ENCODE measurements at places on chromosomes 12 and 14. TPM values are rescaled to one million over a fixed set of nuclear protein-coding genes. Genes with fewer than 3 reads are reported as not detected.

- no peaks in the 10 kb centered on the region for H3K36me3 ChIP-seq
- no peak overlapping the region for H3K4me3 ChIP-seq
- peaks cover 11% of the 10 kb centered on the region for H3K27me3 ChIP-seq
- H3K4me1 ChIP-seq: peaks cover 54% of the 10 kb centered on the region
Observed at GRCh38 chr12:48973941-48974673, 2.6 kb upstream of the WNT10B start.

DNA sequence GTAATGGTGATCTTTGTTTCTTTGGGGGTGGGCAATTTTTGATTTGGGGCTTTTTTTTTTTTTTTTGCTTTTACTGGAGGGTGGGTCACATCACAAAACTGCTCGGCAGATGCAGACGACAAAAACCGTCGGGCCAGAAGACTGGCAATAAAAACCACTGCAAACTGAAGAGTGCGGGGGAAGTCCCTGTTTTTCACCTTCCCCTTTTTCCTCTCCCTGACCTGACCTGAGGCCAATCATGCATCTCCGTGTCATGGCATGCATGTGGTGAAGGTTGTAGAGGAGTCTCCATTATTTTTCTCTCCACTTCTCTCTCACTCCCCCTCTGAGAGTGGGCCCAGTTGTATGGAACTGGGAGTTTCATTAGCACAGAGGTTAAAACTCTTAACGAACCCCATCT, 57.5 kb downstream of the AP5M1 start:
- H3K27ac ChIP-seq: no peak overlapping the region
- no peaks in the 10 kb centered on the region for H3K4me1 ChIP-seq
- no peak overlapping the region for H3K4me3 ChIP-seq
- no peaks in the 10 kb centered on the region for H3K27me3 ChIP-seq

DNA sequence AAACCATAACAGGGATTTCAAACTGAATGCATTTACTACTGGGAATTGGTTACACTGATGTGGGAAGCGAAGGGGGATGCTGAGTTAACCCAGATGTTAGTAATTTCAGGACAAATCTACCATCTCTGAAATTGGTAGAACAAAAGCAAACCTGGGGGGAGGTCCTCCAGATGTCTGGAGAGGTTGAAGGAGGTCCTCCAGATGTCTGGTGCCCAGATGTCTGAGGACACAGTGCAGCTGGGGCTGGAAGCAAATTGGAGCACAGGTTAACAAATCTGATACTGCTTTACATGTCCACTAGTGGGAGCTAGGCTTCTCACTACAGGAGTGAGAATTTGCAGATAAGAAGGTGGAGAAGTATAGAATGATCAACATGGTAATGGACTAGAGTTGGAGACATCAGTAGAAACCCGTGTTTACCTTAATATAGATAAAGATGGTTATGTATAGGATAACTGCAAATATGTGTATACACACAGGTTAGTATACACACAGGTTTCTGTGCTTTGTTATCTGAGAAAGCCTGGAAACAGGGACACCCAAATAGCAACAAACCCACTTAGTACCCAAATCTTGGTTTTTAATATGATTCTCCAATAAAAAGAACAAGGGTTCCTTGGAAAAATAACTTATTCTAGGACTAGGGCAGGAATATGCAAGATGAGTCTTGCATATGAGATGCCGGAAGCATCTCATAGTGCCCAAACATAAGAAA, 162.5 kb downstream of the C12orf50 start:
- no peaks in the 10 kb centered on the region for H3K4me1 ChIP-seq
- no peaks in the 10 kb centered on the region for H3K36me3 ChIP-seq
- DNase-seq: no peak
- H3K4me3 ChIP-seq: no peak overlapping the region

- DNase-seq: no peak
- no peak overlapping the region for H3K27ac ChIP-seq
- H3K36me3 ChIP-seq: no peaks in the 10 kb centered on the region
- no peak overlapping the region for H3K4me3 ChIP-seq
- no peaks in the 10 kb centered on the region for H3K4me1 ChIP-seq
Observed at GRCh38 chr12:22978962-22979361, 354.0 kb downstream of the ETNK1 start.

DNA sequence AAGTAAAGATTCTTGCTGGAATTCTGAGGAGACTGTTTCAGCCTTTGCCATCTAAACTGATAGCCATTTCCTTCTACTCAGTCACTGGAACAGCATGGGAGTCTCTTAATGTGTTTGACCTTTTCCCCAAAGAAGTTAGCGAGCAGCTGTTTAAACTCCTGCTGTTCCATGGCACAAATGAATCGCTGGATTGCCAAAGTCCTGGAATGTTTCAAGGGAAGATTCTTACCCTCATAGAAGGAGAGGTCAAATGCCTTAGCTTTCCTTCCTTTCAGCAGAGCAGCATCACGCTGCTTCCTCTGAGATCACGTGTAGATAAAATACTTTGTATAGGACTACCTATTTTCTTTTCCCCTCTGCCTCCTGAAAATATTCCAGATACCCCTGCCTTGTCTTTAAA, 10.5 kb upstream of the NR2C1 start:
- DNase-seq: no peak
- no peaks in the 10 kb centered on the region for H3K27me3 ChIP-seq
- no peak overlapping the region for H3K4me3 ChIP-seq
- H3K36me3 ChIP-seq: peaks cover 2% of the 10 kb centered on the region
- peaks cover 21% of the 10 kb centered on the region for H3K4me1 ChIP-seq

- peak overlapping the region; percentile 87 for H3K4me3 ChIP-seq
- H3K4me1 ChIP-seq: peaks cover 37% of the 10 kb centered on the region
- peak overlapping the region; percentile 89 for H3K27ac ChIP-seq
- H3K27me3 ChIP-seq: no peaks in the 10 kb centered on the region
- no peak for DNase-seq
Observed at GRCh38 chr12:122023339-122024131, 1.9 kb downstream of the BCL7A start.

DNA sequence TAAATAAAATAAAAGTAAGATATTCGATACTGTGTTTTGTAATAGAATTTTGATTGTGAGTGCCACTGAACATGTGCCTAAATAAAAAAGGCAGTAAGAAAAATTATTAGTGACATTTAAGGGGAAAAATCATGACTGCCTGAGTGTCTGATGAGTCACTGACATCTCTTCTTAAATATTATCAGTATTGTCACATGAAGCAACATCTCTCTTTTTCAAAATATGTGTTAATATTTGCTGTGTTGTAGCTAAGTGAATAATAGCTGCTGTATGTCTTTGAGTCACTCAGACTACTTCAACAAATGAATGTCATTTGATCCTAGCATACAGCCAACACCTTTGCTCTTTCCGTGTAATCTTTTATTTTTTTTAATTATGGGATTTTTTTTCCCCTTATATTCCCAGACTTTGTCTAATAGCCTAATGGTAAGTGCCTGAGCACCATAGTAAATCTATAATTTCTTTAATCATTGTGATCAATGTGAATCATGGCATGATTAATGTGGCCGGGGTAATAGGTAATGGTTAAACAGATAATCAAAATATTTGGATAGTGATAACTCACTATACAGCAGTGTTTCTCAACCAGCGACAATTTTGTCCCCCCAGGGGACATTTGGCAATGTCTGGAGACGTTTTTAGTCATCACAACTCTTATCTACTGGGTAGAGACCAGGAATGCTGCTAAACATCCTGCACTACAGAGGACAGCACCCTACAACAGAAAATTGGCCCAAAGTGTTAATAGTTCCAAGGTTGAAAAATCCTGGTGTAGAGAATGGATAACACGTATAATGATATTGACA, 11.7 kb upstream of the OTX2 start:
- DNase-seq: no peak
- H3K4me3 ChIP-seq: no peak overlapping the region
- H3K27ac ChIP-seq: no peak overlapping the region

- peak; percentile 82 for DNase-seq
- H3K27me3 ChIP-seq: no peaks in the 10 kb centered on the region
- H3K4me3 ChIP-seq: no peak overlapping the region
- no peaks in the 10 kb centered on the region for H3K36me3 ChIP-seq
- no peak overlapping the region for H3K27ac ChIP-seq
Observed at GRCh38 chr12:55693323-55694187, 14.1 kb downstream of the ITGA7 start.

GRCh38 chr14:48914921-48915320, 671.3 kb downstream of the RPS29 start:
- no peak overlapping the region for H3K4me3 ChIP-seq
- no peaks in the 10 kb centered on the region for H3K4me1 ChIP-seq
- no peak overlapping the region for H3K27ac ChIP-seq
- no peaks in the 10 kb centered on the region for H3K27me3 ChIP-seq

GRCh38 chr12:89058402-89058801, 293.9 kb downstream of the DUSP6 start:
- H3K4me3 ChIP-seq: no peak overlapping the region
- H3K4me1 ChIP-seq: no peaks in the 10 kb centered on the region
- H3K27ac ChIP-seq: no peak overlapping the region
- H3K27me3 ChIP-seq: no peaks in the 10 kb centered on the region

DNA sequence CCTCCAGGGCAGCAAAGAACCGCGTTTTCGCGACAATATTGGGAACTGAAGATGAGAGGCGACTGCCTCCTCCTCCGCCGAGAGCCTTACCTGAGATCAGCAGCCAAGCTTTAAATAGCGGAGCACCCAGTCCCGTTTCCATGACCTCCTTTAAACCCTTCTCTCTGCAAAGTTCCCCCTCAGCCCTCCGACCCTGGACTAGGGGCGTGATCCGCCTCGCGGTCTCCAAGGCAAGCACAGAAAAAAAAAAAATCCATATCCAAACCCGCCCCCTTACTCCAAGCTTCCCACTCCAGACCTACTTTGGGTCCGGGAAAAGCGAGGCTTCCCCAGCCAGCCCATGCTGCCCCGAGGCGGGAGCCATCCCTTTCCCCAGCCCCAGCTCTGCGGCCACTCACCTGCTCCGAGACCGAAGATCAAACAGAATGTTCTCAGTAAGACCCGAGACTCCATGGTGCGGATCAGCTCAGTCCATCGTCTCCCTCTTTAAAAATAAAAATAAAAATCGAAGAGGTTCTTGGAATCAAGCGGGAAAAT, 630 bp downstream of the NELL2 start:
- H3K27ac ChIP-seq: no peak overlapping the region
- H3K4me1 ChIP-seq: peaks cover 22% of the 10 kb centered on the region
- no peaks in the 10 kb centered on the region for H3K36me3 ChIP-seq
- no peak for DNase-seq

- no peaks in the 10 kb centered on the region for H3K36me3 ChIP-seq
- H3K4me3 ChIP-seq: no peak overlapping the region
- H3K4me1 ChIP-seq: no peaks in the 10 kb centered on the region
- DNase-seq: no peak
- no peak overlapping the region for H3K27ac ChIP-seq
Observed at GRCh38 chr14:79186523-79186922, 1016.4 kb downstream of the NRXN3 start.

- no peak overlapping the region for H3K4me3 ChIP-seq
- no peaks in the 10 kb centered on the region for H3K36me3 ChIP-seq
- H3K4me1 ChIP-seq: no peaks in the 10 kb centered on the region
- no peaks in the 10 kb centered on the region for H3K27me3 ChIP-seq
- H3K27ac ChIP-seq: no peak overlapping the region
Observed at GRCh38 chr12:16504200-16504599, 101.8 kb downstream of the LMO3 start.

GRCh38 chr14:61034416-61035120, 53.5 kb downstream of the SLC38A6 start:
- no peak overlapping the region for H3K4me3 ChIP-seq
- no peak for DNase-seq
- H3K27ac ChIP-seq: no peak overlapping the region

DNA sequence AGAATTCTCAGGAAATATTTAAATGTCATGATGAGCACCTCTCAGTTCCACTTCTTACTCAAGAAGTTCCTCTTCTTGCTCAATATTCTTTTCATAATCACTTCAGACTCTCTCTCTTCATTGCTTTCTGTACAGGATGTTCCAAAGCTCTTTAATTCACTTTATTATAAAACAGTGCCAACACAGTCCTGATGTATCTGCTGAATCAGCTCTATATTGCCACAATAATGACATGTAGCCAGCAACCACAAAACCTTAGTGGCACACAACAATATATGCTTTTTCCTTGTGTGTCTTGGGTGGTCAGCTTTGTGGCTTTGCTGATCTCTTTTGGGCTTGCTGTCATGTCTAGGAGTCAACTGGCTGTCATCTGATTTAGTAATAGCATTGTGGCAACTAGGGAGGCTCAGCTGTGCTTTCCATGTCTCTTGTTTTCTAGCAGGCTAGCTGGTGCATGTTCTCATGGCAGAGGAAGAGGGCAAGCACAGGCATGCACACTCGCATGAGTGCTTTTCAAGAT, 52.8 kb upstream of the SLC2A13 start:
- DNase-seq: no peak
- no peaks in the 10 kb centered on the region for H3K4me1 ChIP-seq
- H3K4me3 ChIP-seq: no peak overlapping the region
- H3K27ac ChIP-seq: peak overlapping the region; percentile 47

- DNase-seq: peak; percentile 72
- H3K4me1 ChIP-seq: peaks cover 11% of the 10 kb centered on the region
- H3K36me3 ChIP-seq: no peaks in the 10 kb centered on the region
- H3K4me3 ChIP-seq: no peak overlapping the region
- no peak overlapping the region for H3K27ac ChIP-seq
- no peaks in the 10 kb centered on the region for H3K27me3 ChIP-seq
Observed at GRCh38 chr12:56995201-56995929, 11.0 kb downstream of the ZBTB39 start.

GRCh38 chr12:31869972-31870371, 89.2 kb upstream of the RESF1 start:
- H3K27me3 ChIP-seq: no peaks in the 10 kb centered on the region
- no peak for DNase-seq
- no peak overlapping the region for H3K4me3 ChIP-seq
- no peaks in the 10 kb centered on the region for H3K36me3 ChIP-seq
- H3K27ac ChIP-seq: no peak overlapping the region

- H3K4me3 ChIP-seq: no peak overlapping the region
- no peaks in the 10 kb centered on the region for H3K27me3 ChIP-seq
- peak overlapping the region; percentile 39 for H3K27ac ChIP-seq
Observed at GRCh38 chr12:597926-598568, 65.2 kb downstream of the NINJ2 start.

- H3K4me3 ChIP-seq: no peak overlapping the region
- H3K27me3 ChIP-seq: no peaks in the 10 kb centered on the region
- no peaks in the 10 kb centered on the region for H3K36me3 ChIP-seq
- H3K4me1 ChIP-seq: no peaks in the 10 kb centered on the region
Observed at GRCh38 chr14:57464008-57464730, 29.5 kb downstream of the CCDC198 start.

GRCh38 chr12:74370608-74371216, 166.9 kb upstream of the ATXN7L3B start:
- no peak overlapping the region for H3K27ac ChIP-seq
- DNase-seq: no peak
- H3K27me3 ChIP-seq: no peaks in the 10 kb centered on the region
- H3K4me3 ChIP-seq: no peak overlapping the region
- H3K36me3 ChIP-seq: no peaks in the 10 kb centered on the region

Gene CALCOCO1
- 131 TPM for total RNA-seq

Gene FGF6
- total RNA-seq: not detected

Gene A2M
- total RNA-seq: 274 TPM

Gene GPR68
- total RNA-seq: 4.2 TPM

Gene PTPRR
- total RNA-seq: 0.98 TPM

Gene CAPZA3
- total RNA-seq: not detected

Gene BRF1
- 64.6 TPM for total RNA-seq

Gene TAS2R42
- not detected for total RNA-seq

Gene RNASE7
- total RNA-seq: 18.2 TPM

Gene GPR84
- total RNA-seq: not detected

Gene HOTAIR
- not detected for total RNA-seq

Gene CLEC9A
- total RNA-seq: not detected

Gene ZNF385A
- total RNA-seq: 38.8 TPM

Gene KRT75
- total RNA-seq: not detected

Gene TSPAN19
- total RNA-seq: not detected

Gene CCDC175
- not detected for total RNA-seq

Gene CCDC197
- not detected for total RNA-seq

Gene CEBPE
- not detected for total RNA-seq
